CD4-positive, alpha-beta T cell (primary cell): ENCODE measurements at places on chromosomes 1 and 21.

- DNase-seq, result no peak
Observed at GRCh38 chr1:226825037-226825745, 45.2 kb upstream of the PSEN2 start.

- DNase-seq, result no peak
Observed at GRCh38 chr1:83999316-83999819, 436 bp upstream of the TTLL7 start.

GRCh38 chr1:234755449-234755863 lies 145.5 kb upstream of the IRF2BP2 start:
- no peak for DNase-seq

- DNase-seq, result no peak
Observed at GRCh38 chr21:14046401-14046800, 164.4 kb downstream of the LIPI start.

DNA sequence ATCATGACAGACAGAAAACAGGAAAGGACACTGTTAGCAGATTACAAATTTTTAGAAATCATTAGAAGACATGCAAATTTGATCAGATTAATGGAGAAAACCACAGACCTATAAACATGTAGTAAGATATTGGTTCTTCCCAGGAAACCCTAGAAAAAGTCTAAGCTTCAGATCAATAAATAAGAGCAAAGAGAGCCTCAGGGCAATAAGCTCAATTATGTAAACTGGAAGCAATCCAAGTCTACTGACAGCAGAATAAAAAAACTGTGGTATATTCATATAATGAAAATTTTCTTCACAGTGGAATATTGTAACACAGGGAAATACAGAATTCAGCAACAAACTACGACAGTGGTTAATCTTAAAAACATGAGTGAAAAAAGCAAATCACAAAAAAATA lies 36.3 kb downstream of the NRDC start:
- no peak for DNase-seq
